CD4-positive, alpha-beta T cell treated with Interferon alpha-2 for 1 hour (primary cell): ENCODE measurements at places on chromosomes 12 and 14.

GRCh38 chr12:106774808-106775524, 484 bp downstream of the RIC8B start:
- DNase-seq, result no peak

GRCh38 chr12:68237619-68238018, 12.0 kb upstream of the IL26 start:
- no peak for DNase-seq

DNA sequence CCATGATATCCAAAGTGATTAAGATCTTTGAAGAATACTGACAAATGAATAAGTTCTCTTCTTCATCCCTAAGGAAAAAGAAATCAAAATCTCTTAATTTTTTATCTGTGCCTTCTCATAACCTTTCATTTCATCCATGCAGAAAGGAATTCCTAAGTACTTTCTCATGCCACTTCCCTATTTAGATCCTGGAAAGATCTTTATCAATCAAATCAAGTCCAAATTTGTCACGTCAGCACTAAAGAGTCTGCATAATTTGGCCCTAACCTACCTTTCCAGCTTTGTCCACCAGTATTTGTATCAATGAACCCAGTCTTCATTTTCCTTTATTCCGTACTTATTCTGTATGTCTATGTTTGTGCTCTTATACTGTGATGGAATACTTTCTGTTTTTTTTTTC, 41.2 kb downstream of the VEZT start:
- no peak for DNase-seq

- DNase-seq, result no peak
These were observed 168.0 kb downstream of the DACT1 start for GRCh38 chr14:58805605-58806409.

GRCh38 chr12:9943240-9943639, 11.1 kb upstream of the CLEC2A start:
- peak; percentile 71 for DNase-seq
